ENCODE measurements at places on chromosomes 1 and 21.

DNA sequence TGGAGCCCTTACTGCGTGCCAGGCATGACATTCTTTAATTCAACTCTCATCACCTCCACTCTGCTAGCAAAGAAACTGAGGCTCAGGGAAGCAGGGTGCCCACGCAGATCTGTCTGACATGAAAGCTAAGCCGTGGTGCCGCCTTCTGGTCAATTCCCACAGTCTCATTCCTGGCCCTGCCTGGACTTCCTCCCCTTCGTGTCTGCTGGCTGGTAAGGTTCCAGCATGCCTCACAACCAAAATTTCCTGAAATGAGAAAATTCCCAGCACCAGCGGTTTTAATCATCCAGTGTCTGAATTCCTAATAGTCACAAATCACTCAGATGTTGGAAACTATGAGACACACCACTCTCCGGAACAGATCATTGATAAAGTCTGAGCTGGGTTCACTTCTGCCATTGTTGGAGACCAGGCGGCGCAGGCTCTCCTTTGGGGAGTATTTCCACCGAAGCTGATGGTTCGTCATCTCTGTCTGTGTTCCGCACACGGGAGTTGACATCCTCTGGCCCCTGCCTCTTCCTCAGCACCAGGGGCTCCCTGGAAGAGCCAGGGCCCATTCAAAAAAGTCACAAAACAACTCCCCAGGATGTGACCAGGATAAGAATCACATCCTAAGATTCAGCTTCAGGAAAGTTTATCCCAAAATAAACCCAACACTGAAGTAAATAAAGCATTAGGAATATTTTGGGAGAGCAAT, 167.7 kb downstream of the PLPP3 start:
- DNase-seq = no peak

GRCh38 chr1:158149175-158149574, 31.5 kb upstream of the CD1D start:
- no peak for DNase-seq

- DNase-seq = no peak
These were observed 24.8 kb downstream of the SLC2A1 start for GRCh38 chr1:42933610-42934491.

DNA sequence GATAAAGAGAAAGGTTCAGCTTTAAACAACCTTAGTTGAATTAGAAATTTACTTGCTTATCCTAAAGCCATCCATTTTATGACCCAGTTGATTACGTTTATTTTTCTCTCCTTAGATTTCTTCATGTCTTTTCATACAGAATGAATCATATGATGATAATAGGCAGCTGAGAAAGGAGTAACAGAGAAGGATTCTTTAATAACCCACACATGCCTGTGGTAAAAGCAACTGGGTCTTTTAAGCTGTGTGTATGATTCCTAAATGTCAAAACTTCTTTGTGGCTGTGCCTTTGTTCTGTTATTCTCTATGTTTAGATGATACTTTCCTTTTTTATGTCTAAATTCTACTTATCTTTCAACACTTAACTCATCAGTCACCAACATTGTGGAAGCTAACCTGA, 626.5 kb downstream of the NCAM2 start:
- DNase-seq = peak; percentile 26

DNA sequence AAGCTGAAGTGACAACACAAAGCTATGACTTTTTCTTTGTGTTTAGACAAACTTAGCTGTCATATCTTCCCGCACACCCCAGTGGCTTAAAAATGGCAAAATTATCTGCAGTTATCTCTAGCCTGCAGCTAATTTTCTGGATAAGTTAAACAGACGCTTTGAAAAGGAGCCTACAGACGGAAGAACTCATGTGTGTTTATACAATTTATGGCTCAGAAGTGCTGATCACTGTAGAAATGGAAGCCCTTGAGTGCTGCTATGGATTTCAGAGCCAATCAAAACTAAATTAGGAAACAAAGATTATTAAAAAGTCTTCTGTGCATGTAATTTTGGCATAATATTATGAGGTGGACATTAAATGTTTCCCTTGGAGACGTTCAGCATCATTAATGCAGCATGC, 11.6 kb downstream of the NTNG1 start:
- no peak for DNase-seq

GRCh38 chr1:2086446-2087078, 36.4 kb downstream of the PRKCZ start:
- DNase-seq = no peak

GRCh38 chr1:53210954-53211353, 9.5 kb downstream of the CZIB start:
- DNase-seq = no peak

DNA sequence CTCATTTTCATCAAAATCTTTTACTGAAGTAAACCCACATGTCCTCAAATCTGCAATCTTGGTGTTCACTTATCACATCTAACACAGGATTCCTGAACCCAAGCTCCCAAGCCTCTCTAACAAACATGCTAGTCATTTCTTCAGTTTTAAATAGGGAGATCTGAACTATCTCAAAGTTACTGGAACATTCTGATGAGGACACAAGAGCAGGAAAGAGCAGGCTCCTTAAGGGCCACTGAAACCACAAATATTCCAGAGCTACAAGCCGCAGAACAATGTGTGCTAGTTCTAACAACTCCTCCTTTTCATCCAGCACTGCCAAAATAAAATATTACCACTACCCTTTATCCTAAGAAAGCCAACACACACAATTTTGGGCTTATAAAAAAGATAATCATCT, 38.9 kb downstream of the WARS2 start:
- DNase-seq = no peak

- no peak for DNase-seq
These were observed 17.3 kb downstream of the PDPN start for GRCh38 chr1:13600762-13601453.

DNA sequence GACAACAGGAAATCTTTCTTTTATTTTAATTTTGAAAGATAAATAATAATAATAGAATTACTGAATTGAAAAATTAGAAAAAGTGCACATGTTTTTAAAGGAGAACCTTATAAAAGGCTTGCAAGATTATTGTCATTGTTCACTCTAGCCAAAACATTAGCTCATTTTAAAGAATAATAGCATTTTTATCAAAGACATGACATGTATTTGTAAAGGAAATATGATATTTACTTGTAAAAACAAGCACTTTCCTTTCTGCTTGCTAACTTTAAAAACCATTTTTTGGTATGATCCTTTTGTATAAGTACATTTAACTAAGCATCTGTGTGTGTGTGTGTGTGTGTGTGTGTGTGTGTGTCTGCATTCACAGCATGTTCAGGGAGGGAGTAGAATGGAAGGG, 156.3 kb upstream of the C1orf87 start:
- no peak for DNase-seq

- DNase-seq = peak; percentile 29
These were observed at the start of gene SAMD13 for GRCh38 chr1:84301004-84301784. Gene SAMD13, plus strand, starts transcription at chr1:84301708. Its CDS starts 1,527 bp downstream, at chr1:84303235.

- DNase-seq = no peak
These were observed 114.5 kb downstream of the CRYAA start for GRCh38 chr21:43283136-43283924.

DNA sequence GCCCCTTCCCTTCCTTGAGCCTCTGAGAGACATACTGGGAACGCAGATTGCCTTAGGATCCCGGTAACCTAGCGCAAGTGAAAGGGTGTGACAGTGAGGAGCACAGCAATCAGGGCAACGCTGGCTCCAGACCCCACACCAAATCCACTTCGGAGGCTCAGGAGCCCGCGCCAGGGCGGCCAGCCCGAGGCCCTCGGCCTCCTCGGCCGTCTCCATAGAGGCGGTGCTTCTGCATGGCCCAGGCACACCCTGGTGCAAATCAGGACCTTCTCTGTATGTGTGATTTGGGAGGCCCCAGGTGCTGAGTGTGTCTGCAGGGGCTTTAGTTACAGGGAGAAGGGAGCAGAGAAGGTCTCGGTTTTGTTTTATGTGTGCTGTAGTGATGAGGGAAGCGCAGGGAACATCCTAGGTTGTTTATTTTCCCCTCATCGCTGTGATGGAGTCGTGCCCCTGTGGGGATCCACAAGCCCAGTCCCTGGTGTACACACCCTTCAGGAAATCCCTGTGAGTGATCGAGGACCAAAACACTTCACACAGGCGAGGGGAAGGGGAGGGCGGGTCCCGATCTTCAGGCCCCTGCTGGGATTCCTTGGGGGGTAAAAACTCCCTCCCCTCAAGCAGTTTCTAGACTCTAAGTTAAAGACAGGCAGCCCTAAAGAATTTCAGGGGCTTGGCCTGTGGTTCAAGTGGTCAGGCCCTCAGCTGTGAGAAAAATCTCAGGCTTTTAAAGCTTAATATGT, 9.4 kb downstream of the KIAA1614 start:
- DNase-seq = no peak

GRCh38 chr1:154219541-154219940, 1.2 kb upstream of the UBAP2L start:
- no peak for DNase-seq

- no peak for DNase-seq
These were observed 20.0 kb upstream of the RD3 start for GRCh38 chr1:211511947-211512346.

DNA sequence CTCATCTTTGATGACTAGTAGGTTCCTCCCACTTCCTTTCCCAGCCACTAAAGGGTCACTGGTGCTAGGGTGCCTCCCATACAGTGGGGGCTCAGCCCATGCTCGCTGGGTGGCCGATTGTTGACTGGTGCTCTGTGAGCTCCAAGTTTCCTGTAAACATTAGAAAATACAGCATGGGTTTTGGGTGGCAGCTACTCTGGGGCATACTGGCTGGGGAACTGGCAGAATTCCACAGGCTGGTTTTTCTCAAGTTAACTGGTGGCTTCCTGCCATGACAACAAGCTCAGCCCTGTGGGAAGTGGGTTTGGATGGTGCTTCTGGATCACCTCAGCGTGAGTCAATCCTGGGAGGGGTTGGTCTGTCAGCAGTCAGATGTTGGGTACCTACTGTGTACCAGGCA, 28.7 kb upstream of the CRNN start:
- no peak for DNase-seq
